ENCODE measurements at places on chromosomes 6 and 20.
A peak's percentile ranks its signal among the peaks of the same experiment; 100 is the strongest.

DNA sequence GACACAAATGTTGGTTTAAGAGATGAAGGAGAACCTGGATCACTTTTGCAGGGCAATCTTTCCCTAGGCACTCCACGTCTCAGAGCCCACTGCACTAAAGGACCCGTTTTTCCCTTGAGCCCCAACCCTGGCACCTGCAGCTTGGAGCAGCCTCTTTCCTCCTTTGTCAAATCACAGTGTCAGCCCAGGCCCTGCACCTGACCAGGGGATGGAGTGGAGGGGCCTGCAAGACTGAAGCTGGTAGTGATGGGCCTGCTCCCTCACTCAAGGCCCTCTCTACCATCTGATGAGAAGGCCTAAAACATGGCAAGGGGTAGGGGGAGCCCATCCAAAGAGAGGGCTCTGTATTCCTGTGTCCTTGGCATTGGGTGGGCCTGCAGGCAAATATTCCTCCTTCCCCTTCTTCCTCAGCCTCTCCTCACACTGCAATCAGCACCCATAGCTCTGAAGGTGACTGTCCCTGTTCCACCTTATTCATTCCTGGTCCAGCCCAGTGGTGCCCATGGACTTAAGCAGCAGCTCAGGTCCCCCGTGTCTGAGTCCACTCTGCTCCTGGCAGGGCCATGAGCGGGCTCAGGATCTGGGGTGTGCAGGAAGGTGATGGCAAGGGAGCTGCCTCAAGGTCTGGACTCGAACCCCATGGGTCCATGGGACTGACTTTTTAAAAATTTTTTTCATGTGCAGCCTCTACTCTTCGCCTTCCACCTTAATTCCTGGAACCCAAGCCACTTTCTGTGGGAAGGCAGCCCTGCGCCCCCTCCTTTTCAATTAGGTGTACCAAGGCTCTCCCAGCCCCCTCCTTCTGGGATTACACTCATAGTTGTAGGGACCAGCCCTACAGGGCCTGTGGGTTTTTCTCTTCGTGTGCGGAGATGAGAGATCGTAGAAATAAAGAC lies 6.7 kb downstream of the RAET1G start:
- H3K4me3 ChIP-seq = no peak overlapping the region
- no peak for DNase-seq
- no peaks in the 10 kb centered on the region for H3K36me3 ChIP-seq
- H3K4me1 ChIP-seq = no peaks in the 10 kb centered on the region
- peaks cover 21% of the 10 kb centered on the region for H3K27me3 ChIP-seq

- H3K4me3 ChIP-seq = no peak overlapping the region
- H3K27ac ChIP-seq = no peak overlapping the region
- DNase-seq = no peak
- H3K36me3 ChIP-seq = no peaks in the 10 kb centered on the region
- no peaks in the 10 kb centered on the region for H3K4me1 ChIP-seq
Measured at GRCh38 chr6:81088145-81088544, 664.3 kb downstream of the TENT5A start.

DNA sequence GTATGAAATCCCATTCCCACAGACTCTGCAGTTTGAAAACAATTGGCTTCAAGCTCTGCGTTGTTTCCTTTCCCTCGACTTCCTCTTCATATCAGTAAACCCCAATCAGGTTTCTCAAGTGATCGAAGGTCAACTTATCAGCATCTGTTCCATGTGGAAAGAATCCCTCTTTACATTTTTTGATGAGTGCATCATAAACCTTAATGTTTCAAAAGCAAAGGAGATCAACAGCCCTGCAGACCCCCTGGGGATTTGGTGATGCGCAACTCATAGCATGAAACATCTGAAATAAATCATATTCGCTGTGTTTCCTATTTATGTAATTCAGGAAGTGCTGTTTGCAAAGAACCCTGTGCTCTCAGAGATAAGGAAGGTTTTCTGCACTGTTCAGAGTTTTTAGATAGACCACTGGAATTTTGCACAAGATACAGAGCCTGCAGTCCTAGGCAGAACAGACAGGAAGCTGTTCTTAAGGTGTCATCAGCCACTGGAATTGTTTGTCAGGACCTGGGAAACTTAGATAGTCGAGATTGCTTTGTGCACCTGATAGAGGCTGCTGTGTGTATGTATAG lies 216.0 kb downstream of the HIVEP2 start:
- H3K4me3 ChIP-seq = no peak overlapping the region
- no peaks in the 10 kb centered on the region for H3K36me3 ChIP-seq
- no peak for DNase-seq
- H3K4me1 ChIP-seq = peaks cover 22% of the 10 kb centered on the region
- no peak overlapping the region for H3K27ac ChIP-seq

- no peaks in the 10 kb centered on the region for H3K4me1 ChIP-seq
- no peaks in the 10 kb centered on the region for H3K36me3 ChIP-seq
- DNase-seq = no peak
- no peak overlapping the region for H3K27ac ChIP-seq
- H3K27me3 ChIP-seq = no peaks in the 10 kb centered on the region
- no peak overlapping the region for H3K4me3 ChIP-seq
Measured at GRCh38 chr6:79170959-79171358, 63.5 kb downstream of the HMGN3 start.

DNA sequence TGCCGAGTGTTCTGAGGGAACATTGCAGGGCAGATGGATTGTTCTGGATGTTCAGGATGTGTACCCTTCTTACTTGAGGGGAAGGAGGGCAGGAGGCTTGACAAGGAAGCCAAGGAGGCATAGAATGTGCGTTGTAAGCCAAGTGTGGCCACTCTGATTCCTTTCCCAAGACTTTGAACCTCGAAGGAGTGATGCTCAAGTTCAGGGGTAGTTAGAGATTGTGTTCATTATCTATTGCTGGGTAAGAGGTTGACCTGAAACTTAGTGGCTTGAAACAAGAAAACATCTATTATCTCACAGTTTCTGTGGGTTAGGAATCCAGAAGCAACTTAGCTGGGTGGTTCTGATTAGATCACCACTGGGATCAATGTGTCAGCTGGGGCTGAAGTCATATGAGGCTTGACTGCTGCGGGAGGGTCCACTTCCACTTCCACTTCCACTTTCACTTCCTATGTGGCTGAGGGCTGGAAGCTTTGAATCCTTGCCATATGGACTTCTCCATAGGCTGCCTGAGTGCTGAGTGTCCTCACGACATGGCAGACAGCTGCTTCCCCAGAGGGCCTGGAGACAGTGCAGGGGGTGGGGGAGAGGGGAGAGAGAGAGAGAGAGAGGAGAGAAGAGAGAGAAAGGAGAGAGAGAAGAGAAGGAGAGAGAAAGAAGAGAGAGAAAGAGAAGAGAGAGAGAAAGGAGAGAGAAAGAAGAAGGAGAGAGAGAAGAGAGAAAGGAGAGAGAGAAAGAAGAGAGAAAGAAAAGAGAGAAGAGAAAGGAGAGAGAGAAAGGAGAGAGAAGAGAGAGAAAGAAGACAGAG lies 6.9 kb upstream of the CD40 start:
- H3K27me3 ChIP-seq = peaks cover 46% of the 10 kb centered on the region
- DNase-seq = peak; percentile 16
- peaks cover 11% of the 10 kb centered on the region for H3K4me1 ChIP-seq
- no peak overlapping the region for H3K4me3 ChIP-seq
- H3K36me3 ChIP-seq = no peaks in the 10 kb centered on the region
- no peak overlapping the region for H3K27ac ChIP-seq

DNA sequence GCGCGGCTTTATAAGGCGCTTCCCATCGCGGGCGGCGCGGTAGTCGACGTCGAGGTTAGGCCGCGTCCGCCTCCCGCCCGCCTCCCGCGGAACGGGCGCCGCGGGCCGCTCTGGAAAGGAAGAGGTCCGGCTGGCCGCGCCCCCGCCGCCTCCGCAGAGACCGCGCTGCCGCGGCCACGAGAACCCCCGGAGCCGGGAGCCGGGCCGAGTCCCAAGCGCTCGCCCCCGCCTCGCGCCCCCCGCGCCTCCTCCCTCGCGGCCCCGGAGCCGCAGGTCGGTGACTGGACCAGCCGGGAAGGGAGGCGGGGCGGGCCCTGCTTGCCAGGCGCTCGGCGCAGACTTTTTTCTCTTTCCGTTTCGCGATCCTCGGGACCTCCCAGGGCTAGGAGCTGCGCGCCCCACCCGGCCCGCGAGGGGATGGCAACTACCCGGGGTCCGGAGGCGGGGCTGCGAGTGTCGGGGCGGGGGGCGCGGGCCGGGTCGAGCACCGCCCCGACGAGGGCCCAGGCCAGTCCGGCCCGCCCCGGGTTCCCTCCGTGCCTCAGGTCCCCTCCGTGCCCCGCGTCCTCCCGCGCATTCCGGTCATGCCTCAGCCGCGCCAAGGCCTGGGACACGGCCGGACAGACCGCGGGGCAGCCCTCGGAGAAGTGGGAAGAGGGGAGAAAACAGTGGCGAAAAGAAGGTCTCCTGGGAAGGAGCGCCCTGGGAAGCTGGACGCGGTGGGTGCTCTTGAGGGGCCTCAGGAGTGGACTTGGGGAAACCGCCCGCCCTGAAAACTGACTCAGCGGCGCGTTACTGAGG lies 417 bp upstream of the PXDC1 start:
- H3K4me3 ChIP-seq = peak overlapping the region; percentile 20
- peak; percentile 54 for DNase-seq
- peaks cover 2% of the 10 kb centered on the region for H3K4me1 ChIP-seq
- H3K27ac ChIP-seq = no peak overlapping the region

DNA sequence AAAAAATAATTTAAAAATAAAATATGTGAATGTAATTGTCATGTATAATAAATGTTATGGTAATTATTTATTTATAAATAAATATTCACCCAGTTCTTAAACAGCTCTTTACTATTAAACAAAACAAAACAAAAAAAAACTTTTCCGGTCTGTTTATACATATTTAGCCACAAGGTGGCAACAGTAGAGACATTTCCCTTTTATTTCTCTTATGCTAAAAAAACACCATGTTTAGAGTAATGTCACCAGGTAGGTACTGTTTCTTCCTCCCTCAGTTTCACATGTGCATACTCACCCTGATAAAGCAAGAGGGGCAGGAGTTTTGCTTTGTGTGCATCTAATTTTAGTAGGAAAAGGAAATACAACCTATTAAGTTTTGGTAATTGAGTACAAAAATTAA lies 610.4 kb upstream of the IMPG1 start:
- no peak overlapping the region for H3K4me3 ChIP-seq
- H3K36me3 ChIP-seq = no peaks in the 10 kb centered on the region
- H3K27me3 ChIP-seq = no peaks in the 10 kb centered on the region

DNA sequence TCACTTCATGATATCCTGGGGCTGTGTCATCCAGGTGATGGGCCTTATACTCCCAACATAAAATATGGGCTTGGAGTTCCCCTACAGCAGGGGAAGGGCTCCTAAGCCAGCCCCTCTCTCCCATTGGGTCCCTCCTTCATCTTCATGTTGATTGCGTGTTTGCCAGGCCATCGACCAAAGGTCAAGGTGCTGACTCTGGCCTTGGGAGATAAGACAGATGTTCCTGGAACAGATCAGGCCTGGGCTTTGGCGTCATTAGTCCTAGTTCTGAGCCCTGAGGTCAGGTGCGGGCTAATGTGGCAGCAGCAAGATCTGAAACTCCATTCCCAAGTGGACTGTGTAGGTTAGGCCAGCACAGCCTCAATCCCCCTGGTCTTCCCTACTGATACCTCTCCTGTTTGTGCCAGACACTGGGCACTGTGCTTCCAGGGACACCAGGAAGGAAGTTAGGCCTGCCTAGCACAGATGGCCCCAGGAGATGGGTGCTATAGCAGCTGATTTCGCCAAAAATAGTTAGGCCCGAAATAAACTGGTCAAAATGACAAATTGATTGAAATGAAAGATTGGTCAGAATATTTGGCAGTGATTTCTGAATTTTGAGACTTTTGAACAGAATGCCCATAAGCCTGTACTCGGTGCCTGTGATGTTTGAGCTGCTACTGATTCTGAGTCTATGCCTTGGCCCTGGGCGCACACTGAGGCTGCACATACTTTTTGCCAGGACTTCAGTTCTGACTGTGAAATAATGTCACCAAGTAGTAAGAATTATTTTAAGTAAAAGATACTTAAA lies 28.8 kb downstream of the EPB41L1 start:
- H3K27me3 ChIP-seq = no peaks in the 10 kb centered on the region
- H3K27ac ChIP-seq = no peak overlapping the region
- H3K36me3 ChIP-seq = no peaks in the 10 kb centered on the region
- H3K4me1 ChIP-seq = no peaks in the 10 kb centered on the region
- no peak overlapping the region for H3K4me3 ChIP-seq
- no peak for DNase-seq

DNA sequence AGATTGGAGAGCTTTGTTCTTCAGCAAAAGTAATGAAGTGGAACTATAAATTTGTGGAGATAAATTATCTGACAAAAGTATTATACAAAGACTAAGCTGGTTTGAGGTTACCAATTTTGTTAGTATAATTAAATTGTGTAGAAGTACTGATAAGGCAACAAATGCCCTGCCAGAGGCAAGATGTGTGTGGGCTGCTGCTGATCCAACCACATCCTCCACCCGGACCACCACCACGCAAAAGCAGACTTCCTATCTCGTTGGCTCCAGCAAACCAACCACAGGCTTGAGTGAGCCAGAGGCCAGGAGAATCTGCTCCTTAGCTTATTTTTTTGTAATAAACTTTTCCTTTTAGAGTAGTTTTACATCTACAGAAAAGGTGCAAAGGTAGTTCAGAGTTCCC lies 1.1 kb upstream of the MYLK4 start:
- no peak overlapping the region for H3K27ac ChIP-seq
- peaks cover 15% of the 10 kb centered on the region for H3K4me1 ChIP-seq
- H3K27me3 ChIP-seq = peaks cover 58% of the 10 kb centered on the region

GRCh38 chr20:58154113-58154512 lies 74.3 kb downstream of the ANKRD60 start:
- H3K36me3 ChIP-seq = no peaks in the 10 kb centered on the region
- peaks cover 25% of the 10 kb centered on the region for H3K27me3 ChIP-seq
- no peak overlapping the region for H3K4me3 ChIP-seq
- no peak for DNase-seq
- no peak overlapping the region for H3K27ac ChIP-seq

DNA sequence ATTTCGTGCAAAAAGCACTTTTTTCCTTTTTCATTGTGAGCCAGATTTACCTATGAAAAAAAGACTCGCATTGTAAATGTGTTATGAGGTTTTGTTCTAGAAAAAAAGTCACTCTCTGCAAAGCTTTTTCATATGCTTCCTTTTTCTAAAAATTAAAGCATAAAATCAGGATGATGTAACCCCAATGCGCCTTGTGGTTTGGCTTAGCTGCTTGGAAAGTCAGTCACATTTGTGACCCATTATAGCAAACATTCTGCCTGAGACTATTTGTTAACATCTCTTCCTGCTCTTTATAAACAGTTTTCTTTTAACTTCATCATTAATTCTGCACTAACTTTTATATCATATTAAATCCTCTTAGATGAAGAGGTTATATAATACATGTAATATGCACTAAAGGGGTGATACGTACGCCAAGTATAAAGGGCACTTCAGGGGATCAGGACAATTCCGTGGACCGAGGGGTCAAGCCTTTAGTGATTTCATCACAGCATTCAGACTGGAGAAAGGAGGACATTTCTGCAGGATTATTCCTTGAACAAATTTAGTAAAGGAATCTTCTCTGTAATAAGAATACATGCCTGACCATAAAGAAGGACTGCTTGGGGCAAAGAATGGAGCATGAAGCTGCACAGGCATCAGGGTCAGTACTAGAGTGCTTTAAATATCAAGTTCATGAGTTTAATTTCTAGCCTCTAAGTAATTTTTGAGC lies 48.1 kb upstream of the SMLR1 start:
- H3K27me3 ChIP-seq = no peaks in the 10 kb centered on the region
- H3K27ac ChIP-seq = peak overlapping the region; percentile 34
- H3K4me1 ChIP-seq = peaks cover 49% of the 10 kb centered on the region
- no peak for DNase-seq
- peaks cover 14% of the 10 kb centered on the region for H3K36me3 ChIP-seq

- no peak overlapping the region for H3K27ac ChIP-seq
- no peaks in the 10 kb centered on the region for H3K27me3 ChIP-seq
- no peak for DNase-seq
Measured at GRCh38 chr6:134376785-134377184, 58.9 kb upstream of the SGK1 start.
